Stimulated activated CD8-positive, alpha-beta memory T cell treated with anti-CD3 and anti-CD28 coated beads, Interleukin-7, amount 100 ng/mL, for 48 hours (primary cell): ENCODE measurements at places on chromosomes 7 and 10.

GRCh38 chr7:91127959-91128358, 136.3 kb upstream of the FZD1 start:
- DNase-seq = no peak

DNA sequence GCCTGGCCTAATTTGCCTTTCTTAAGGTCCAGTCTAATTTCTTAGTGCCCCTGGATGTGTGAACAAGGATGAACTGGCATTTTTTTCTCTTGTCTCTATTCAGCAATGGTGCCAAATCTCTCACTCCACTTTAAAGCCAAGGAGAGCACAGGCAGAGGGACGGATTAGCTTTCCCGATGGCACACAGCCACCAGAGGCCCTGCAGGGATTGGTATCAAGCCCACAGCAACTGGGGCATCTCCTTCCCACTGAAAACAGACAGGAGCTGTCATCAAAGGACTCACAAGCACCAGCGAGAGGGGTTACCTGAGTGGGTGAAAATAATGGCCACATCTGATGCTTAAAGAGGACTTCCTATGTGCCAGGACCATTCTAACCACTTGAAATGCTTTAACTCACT, 83.1 kb downstream of the ITIH5 start:
- DNase-seq = no peak

DNA sequence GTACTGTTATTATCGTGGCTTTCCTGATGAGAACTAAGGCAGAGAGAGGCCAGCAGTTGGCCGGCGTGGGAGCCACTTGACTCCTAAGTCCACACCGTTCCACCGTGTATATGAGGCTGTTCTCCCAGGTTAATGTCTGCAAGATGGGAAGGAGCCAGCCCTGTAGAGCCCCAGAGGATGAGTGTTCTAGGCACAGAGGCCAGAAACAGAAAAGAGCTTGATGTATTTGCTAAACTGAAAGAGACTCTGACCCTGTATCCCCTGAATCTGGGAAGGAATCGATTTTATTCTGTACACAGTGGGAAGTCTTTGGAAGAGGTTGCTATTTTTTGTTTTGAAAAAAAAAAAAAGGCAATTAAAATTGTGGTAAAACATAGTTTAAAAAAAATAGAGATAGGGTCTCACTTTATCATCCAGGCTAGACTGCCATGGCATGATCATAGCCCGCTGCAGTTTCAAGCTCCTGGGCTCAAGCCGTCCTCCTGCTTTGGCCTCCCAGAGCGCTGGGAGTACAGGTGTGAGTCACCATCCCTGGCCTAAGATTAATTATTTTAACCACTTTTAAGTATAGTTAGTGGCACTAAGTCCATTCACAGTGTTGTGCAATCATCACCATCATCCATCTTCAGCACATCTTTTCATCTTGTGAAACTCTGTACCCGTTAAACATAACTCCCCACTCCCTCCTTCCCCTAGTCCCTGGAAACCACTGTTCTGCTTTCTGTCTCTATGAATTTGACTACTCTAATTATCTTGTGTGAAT, 348.8 kb downstream of the SDK1 start:
- no peak for DNase-seq

GRCh38 chr7:39621784-39622411, 1.5 kb upstream of the RALA start:
- no peak for DNase-seq

DNA sequence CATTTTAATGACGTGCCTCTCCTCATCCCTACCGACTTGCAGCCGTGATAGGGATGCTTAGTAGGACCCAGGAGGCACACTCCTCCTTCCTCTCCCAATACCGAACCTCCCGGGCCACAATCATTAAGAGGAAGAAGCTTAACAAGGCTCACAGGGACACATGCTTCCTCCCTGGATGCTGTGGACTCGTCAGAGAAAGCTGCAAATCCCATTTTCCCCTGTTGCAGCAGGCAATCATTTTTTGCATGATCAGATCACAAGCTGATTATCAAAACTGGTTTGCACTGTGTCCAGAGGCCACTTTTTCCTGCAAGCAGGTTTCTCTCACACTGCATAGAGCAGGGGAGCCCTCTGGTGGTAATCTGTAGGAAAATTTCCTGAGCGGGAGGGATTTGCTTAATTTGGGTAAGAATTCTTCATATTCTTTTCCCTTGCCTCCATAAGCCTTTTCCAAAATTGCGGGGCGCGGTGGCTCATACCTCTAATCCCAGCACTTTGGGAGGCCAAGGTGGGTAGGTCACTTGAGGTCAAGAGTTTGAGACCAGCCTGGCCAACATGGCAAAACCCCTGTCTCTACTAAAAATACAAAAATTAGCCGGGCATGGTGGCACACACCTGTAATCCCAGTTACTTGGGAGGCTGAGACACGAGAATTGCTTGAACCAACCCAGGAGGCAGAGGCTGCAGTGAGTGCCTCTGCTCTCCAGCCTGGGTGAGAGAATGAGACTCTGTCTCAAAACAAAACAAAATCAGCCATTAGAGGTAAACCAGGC, 16.1 kb upstream of the LAMB4 start:
- DNase-seq = no peak

- no peak for DNase-seq
Observed at GRCh38 chr7:112064627-112065385, 141.4 kb downstream of the DOCK4 start.

DNA sequence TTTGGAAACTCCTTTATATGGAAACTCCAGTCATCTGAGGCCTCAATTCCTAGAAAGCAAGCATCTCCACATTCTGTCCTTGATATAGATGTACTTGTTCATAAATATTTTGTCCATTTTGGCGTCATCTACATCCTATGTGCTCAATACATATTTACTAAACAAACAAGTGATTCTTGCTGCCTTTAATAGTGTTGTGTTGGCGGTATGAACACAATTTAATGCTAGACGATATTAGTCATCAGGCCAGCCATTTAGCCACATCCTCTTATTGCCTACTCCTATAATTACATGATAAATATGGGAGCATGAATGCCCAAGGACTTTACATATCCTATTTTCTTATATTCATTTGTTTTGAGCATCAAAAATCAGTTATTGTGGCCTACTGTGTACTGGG, 18.5 kb upstream of the IFRD1 start:
- DNase-seq = no peak

DNA sequence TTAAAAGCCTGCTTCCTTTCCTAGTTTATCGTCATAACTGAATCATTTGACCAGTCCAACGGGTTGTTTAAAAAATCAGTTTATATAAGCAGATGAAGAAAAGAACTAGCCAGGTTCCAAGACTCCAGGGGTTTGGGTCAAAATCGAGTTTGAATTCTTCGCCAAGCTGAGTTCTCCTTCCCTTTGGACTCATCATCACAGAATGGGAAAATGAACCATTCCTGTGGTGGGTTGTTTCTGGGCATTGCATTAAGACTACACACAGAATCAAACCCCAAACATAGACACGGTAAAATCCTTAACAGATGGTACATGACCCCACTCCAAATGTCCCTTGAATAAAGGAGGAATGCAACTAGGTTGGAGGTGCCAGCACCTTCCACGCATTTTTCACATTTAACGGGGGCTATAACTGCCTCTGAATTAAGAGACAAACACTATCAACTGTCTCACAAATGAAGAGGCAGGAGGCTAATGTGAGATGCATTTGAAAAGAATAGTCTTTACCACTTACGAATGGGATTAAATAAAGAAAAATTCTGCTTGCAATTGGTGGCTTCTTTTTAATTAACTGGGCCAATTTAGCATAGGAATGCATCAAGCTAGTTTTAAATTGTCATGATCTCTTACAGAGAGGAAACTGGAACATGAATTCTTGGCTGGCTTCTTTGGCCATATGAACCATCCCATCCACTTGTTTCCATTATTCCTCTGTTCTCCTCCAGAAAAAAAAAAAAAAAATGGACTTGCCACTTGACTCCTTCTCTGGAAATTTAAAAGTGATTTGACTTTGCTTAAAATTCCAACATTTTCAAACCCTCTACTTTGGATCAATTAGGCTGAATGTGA, 61.1 kb downstream of the CHST15 start:
- no peak for DNase-seq

GRCh38 chr7:139112741-139113250, 3.3 kb upstream of the ZC3HAV1 start:
- no peak for DNase-seq

DNA sequence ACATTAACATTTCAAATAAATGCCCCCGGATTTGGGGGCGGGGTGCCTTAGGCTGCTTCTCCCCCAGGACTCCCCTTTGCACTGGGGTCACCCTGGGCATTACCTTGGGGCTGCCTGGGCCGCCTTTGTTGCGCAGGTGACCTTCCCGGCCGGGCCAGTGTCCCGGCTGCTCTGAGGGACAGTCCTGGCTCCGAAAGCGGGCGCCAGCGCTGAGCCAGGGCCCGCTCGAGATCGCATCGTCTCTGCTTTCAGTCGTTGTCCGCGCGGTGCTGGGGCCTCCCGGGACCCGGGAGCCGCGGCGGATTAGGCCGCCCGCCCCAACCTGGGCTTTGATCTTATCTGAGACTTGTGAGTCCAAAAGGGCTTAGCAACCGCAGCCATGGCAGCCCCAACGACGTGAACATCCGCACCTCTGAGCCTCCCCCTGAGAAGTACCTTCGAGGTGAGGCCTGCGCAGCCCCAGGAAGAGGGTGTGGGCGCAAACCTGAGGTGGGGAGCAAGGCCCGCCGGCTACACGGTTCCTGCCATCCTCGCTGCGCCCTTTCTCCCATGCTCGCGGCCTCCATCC, 14.8 kb upstream of the WAPL start:
- DNase-seq = no peak

- DNase-seq = no peak
Observed at GRCh38 chr7:45294559-45294958, 137.0 kb downstream of the RAMP3 start.

- no peak for DNase-seq
Observed at GRCh38 chr10:102670065-102670670, 25.9 kb downstream of the TRIM8 start.

DNA sequence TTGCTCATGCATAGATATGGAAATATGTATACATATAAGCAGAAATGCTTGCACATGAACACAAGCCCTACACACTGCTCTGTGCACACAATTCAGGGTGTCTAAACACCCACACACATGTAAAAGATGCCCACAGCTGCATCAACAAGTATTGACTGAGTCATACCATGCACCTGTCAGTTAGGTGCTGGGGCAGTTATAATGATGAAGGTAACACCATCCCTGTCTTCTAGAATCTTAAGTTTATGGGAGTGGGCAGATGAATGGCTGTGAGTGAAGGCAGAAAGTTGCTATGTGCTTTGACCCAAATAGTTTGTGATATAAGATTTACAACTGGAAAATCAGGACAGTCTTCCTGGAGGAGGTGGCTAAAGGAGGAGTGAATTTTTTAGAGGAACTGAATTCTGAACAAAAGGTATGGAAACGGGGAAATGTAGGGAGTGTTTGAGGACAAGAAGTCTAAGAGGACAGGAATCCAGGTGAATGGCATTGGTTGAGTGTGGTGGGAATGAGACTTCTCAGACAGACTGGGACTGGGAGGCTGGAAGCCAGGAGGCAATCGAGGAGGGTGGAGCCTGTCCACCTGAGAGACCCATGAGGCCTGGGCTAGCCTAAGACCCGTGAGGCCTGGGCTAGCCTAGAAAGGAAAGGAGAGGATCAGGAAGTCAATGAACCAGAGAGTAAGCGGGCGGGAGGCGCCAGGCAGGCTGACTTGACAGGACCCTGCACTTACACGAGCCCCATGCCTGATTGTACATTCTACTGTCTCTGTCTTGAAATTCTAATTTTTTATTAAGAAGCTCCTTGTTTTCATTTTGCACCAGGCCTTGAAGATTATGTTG, 20.7 kb downstream of the POLL start:
- DNase-seq = no peak

DNA sequence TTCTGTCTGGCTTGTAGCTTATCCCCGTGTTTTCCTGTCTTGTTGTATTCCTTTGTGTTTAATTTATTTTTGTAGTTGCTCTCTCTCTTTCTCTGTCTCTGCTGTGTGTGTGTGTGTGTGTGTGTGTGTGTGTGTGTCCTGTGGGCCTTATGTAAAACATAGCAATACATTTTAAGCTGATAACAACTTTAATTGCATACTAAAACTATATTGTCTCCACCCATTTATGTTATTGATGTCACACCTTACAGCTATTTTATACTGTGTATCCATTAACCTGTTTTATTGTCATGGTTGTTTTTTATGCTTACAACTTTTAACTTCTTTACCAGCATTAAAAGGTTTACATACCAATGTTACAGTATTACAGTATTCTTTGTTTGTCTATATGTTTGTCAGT, 293.6 kb downstream of the SUGCT start:
- no peak for DNase-seq

DNA sequence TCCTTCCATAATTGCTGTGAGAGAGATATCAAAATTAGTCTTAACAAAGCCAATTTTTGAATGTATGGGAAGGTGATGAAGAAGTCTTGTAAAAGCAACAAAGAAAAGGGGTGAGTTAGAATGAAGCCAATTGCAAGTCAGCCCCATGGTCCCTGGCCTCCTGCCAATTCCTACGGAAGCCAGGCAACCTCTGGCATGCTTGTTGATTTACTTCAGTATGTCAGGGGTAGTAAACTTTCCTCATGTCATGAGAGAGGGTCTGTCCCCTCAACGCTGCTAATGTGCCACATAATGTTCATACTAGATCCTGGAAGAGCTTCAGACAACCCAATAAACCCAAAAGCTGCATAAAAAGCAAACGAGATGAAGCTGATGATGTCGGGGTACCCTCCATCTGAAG, 159.1 kb upstream of the YAE1 start:
- no peak for DNase-seq

GRCh38 chr7:70379210-70379609, 752.7 kb upstream of the GALNT17 start:
- DNase-seq = no peak

- DNase-seq = no peak
Observed at GRCh38 chr7:55420530-55420929, 55.4 kb downstream of the LANCL2 start.

DNA sequence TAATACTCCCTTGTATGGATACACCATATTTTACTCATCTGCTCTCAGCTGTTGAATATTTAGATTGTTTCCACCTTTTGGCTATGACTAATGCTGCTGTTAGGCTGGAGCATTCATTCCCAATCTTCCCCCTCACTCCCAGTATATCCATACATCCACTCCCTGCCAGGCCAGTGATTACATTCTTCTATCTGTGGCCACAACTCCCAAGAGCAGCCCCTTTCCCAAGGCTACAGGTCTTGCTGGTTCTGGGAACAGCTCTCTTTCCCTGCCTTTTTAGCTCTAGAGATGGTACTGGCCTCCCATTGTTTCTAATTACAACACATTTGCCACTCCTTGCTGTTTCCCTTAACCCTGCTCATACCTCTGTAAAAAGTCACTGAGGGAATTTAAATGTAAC, 28.2 kb downstream of the SFR1 start:
- DNase-seq = no peak

- no peak for DNase-seq
Observed at GRCh38 chr10:12413369-12413711, 64.0 kb downstream of the CAMK1D start.

- DNase-seq = no peak
Observed at GRCh38 chr10:27104919-27105318, 4.6 kb upstream of the ANKRD26 start.

GRCh38 chr7:24231493-24231892, 52.5 kb upstream of the NPY start:
- no peak for DNase-seq

GRCh38 chr7:124764847-124765400, 668 bp downstream of the GPR37 start:
- DNase-seq = no peak

- no peak for DNase-seq
Observed at GRCh38 chr7:73988197-73988596, 39.8 kb upstream of the ELN start.

GRCh38 chr10:116974456-116975005, 30.5 kb downstream of the SHTN1 start:
- no peak for DNase-seq
